ENCODE measurements at places on chromosomes 3 and 15. TPM values are rescaled to one million over a fixed set of nuclear protein-coding genes. Genes with fewer than 3 reads are reported as not detected.
A peak's percentile ranks its signal among the peaks of the same experiment; 100 is the strongest.

DNA sequence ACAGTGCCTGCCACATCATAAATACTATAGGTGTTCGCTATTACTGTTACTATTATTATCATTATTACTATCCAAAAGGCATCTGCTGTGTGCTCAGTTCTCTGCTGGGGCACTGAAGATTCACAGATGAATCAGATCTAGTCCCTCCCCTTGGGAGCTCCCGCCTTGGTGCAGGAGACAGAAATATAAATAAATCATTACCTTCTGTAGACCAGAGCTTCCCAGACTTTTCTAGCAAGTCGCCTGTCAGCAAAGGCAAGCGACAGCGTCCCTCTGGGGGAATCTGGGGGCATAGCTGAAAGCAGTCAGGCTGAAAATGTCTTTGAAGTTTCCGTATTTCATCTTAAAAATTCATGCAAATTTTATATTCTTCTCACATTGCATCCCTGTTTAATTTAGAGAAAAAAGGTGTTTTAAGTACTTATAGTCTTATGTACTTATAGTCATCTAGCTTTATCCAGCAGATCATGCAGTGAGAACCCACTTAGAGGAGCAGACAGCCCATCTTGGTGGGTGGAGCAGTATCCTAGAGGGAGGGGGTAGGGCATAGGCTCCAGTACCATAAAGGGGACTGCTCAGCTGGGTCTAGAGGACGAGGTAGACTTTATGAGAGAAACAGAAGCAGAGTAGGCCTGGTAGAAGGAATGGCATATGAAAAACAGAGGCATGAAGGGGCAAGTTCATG, 10.4 kb upstream of the BRPF1 start:
- DNase-seq: no peak

- no peak for DNase-seq
These were observed 123.3 kb upstream of the GRM7 start for GRCh38 chr3:6737630-6738029.

DNA sequence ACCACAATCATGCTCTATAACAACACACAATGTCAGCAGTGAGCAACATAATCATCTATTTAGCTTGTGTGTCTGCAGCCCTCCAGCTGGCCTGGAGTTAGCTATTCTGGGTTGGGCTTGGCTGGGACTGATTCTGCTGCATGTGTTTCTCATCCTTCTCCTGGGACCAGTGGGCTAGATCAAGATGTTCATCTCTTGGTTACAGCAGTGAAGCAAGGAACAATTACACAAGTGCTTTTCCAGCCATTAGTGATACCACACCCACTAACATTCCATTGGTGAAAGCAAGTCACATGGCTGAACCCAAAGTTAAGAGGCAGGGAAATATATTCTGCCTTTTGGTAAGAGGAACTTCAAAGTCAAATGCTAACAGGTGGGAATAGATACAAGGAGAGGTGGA, 14.6 kb downstream of the NUDT16 start:
- no peak for DNase-seq

GRCh38 chr3:168249205-168249549, 153.5 kb upstream of the GOLIM4 start:
- DNase-seq: peak; percentile 29

- no peak for DNase-seq
These were observed 26.0 kb downstream of the HHLA2 start for GRCh38 chr3:108322352-108322751.

DNA sequence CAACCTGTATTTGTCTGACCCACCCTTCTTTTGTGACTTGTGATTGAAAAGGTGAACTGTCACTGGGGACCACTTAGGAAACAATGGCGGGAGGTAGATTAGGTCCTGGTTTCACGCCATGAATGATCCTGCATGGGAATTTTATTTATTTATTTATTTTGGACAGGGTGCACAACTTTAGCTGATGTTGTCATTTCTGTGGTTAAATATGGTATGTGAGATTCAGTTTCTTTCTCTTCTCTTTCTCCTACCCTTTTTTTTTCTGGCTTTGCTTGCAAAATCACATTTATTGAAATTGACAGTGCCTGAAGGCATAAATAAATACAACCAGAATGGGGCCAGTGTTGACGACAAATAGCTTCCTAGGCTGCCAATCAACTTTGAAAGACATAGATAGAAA, 18.0 kb upstream of the HTR3E start:
- DNase-seq: peak; percentile 53

DNA sequence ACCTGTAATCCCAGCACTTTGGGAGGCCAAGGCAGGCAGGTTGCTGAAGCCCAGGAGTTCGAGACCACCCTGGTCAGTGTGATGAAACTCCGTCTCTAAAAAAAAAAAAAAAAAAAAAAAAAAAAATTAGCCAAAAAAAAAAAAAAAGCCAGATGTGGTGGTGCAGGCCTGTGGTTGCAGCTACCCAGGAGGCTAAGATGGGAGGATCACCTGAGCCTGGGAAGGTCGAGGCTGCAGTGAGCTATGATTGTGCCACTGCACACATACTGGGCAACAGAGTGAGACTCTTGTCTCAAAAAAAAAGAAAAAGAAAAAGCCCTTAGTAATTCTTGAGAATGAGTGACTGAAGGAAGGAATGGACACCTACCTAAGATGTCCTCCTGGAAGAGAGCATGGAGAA, 105.1 kb downstream of the VGLL4 start:
- no peak for DNase-seq

GRCh38 chr15:76991741-76992645, 2.9 kb upstream of the PSTPIP1 start:
- no peak for DNase-seq

DNA sequence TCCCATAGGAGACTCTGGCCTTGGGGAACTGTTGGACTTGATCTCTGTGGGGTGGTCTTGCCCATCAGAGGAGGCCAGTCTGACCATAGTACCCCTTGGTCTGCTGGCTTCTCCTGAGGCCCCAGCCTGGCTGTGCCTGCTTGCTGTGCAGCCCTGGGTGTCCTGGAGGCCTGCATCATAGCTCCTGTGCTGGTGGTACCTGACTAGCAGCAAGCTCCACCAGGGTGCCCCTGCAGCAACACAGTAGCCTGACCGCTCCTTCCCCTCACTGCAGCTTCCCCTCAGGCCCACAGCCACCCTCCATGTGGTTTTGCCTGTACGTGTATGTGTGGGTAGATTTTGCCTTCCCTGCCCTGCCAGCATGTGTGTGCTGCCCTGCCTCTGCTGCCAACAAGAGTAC, 85.6 kb upstream of the TTC14 start:
- no peak for DNase-seq

DNA sequence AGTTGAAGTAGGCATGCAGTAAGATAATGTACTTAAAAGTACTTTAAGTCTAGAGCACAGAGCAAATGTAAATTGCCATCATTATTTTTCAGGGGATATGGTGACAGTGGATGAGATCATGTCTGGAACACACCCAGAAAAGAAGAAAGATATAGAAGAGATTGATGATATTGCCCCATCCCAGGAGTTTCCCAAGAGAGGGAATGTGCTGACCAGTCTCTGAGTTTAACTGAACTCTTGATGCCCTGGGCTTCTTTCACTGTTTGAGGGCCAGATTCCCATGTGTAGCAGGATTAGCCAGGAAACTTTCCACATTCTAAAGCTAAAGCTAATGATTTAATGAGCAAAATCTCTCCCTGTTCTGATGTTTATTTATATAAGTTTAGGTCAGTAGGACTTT, 366.8 kb upstream of the UMPS start:
- peak; percentile 80 for DNase-seq

DNA sequence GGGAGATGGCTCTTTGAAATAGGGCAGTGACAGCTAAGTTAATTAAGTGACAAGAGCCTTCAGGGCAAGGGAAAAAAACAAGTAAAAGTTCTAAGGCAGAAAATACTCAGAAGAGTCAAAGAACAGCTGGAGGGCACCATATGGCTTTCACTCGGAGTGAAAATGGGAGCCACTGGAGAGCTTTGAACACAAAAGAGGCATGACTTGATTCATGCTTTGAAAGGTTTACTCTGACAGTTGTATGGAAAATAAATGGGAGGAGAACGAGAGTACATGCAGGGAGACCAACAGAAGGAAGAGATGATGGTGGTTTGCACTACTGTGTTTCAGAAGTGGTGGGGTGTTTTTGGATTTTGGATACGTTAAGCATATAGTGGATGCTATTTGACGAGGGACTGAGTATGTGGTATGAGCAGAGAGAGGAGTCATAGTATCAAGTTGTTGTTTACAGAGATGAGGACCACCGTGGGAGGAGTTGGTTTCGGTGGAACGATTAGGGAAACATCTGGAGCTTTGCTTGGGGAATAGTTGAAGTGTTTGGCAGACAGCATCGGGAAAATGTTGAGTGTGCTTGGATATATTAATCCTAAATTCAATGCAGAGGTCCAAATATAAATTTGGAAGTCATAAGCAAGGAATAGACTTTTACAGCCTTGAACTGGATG, 411.5 kb downstream of the GABRG3 start:
- no peak for DNase-seq

GRCh38 chr3:21117370-21117769, 633.6 kb downstream of the ZNF385D start:
- DNase-seq: no peak

- no peak for DNase-seq
These were observed 9.5 kb downstream of the PARP15 start for GRCh38 chr3:122586773-122587485.

- peak; percentile 27 for DNase-seq
These were observed 69.8 kb upstream of the SLC4A7 start for GRCh38 chr3:27553886-27554540.

DNA sequence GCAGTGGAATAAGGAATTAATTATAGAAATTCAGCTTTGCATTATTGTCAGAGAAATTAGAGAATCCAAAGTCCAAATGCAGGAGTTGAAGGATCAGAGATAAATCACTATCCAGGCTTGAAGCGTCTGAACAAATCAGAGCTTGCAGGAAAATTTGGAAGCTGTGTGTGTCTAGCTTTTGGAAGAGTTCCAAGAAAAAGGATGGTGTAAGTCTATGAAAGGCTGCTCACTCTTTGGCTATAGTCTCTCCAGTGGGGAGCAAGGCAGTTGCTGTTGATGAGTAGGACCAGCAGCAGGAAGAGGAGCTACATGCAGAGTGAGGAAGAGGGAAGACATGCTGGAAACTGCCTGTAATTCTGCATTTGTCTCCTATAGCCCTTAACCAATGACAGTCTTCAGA, 464.3 kb upstream of the GRM7 start:
- DNase-seq: no peak

Gene CYB561D2
- 32.8 TPM for total RNA-seq

Gene TP63
- 0.07 TPM for total RNA-seq

Gene NOP10
- 319 TPM for total RNA-seq
